Esophagus mucosa (tissue), 1 donor: ENCODE measurements at places on chromosomes 16 and 17. TPM values are rescaled to one million over a fixed set of nuclear protein-coding genes. Genes with fewer than 3 reads are reported as not detected.

Gene SOX15
- total RNA-seq: 74.0 TPM

Gene AURKB
- total RNA-seq: 22.0 TPM

Gene CMTM1
- 0.60 TPM for total RNA-seq

Gene RND2
- 0.16 TPM for total RNA-seq

Gene ABCA8
- 0.72 TPM for total RNA-seq

Gene ASIC2
- not detected for total RNA-seq

Gene RRAD
- 59.1 TPM for total RNA-seq

Gene TBC1D3B
- total RNA-seq: 7.2 TPM

Gene MPP3
- total RNA-seq: 2.8 TPM

Gene WSCD1
- total RNA-seq: 0.24 TPM

Gene ATAD5
- total RNA-seq: 3.8 TPM

Gene TEKT1
- total RNA-seq: not detected

Gene TP53TG3F
- not detected for total RNA-seq

- ATAC-seq: no peak
Observed at GRCh38 chr17:11486101-11486867, 112.0 kb upstream of the DNAH9 start.

DNA sequence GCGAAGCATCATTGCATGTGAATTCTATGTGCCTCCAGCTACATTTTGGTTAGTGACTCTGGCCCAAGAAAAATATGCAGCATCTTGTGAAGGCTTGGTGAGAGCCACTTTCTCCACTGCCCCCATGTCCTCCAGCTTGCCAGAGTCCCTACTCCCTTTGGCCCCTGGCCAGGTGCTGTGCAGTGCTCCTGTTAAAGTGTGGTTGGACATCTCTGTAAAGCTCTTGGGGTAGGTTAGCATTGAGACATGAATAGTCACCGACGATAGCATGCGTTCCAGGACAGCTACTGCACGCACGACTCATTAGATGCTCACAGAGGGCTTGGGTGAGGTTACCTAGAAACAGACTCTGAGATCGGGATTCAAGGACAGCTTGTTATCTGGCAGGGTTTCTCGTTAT is 48.6 kb downstream of the FOXL1 start:
- ATAC-seq: no peak

DNA sequence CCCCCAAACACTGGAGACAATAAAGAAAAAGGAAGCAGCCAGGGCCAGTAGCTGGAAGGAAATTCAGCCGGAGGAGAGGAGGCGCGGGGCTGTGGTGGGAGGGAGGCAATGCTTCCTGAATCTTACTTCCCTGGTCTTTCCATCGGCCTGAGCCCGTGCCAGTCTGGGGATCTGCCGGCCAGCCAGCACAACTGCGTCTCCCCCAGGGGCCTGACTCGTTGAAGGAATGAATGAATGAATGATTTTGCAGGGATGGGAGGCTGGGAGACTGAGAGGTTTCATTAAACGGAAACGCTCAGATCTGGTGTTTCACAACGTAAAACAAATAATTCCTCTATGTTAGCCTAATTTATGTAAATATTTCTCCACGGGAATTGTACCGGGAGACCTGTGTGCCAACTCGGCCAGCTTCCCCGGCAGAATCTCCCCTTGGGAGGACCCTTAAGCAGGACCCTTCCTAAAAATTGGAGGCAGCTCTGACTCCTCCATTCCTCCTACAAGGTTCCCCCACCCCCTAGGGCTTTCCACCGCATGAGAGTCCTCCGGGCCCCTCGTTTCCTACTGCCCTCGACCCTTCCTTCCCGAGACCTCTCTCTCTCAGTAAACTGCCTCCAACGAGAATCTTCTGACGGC is 1.3 kb upstream of the BAIAP2 start:
- ATAC-seq: no peak

- no peak for ATAC-seq
Observed at GRCh38 chr16:24477492-24477891, 61.9 kb upstream of the RBBP6 start.

DNA sequence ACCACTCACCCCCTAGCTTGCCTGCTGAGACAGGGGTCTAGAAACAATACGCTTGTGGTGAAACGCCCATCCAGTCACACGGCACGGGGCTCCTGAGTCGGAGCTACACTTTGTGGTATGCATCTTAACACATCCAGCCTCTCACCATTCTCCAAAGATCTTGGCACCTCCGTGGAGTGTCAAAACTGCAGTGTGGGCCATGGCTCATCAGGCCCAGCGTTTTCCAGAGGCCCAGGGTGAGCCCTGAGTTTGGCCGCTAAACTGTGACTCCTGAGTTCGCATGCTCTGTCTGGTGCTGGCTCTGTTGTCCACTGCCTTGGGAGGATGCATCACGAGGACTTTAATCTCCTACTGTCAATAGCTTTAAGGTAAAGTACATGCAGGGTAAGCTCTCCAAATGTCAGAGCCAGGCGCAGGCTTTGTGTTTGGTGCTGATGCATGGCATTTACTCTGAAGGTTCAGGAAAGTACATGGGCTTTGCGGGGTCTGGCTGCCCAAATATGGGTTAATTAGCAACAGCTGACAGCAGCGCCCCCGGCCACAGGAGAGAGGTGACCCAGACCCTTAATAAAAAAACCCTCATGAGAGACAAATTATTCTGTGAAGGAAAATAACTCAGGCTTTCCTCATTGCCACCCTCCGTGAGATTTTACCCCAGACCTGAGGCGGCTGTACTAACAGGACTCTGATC is 118.4 kb downstream of the CCDC182 start:
- ATAC-seq: no peak

- ATAC-seq: peak; percentile 38
Observed at GRCh38 chr17:33523577-33523981, 230.5 kb upstream of the ASIC2 start.

- no peak for ATAC-seq
Observed at GRCh38 chr17:51995797-51996403, 162.6 kb downstream of the CA10 start.

GRCh38 chr17:35915153-35915964 is 15.2 kb downstream of the RDM1 start:
- peak; percentile 14 for ATAC-seq

GRCh38 chr17:66493283-66494019 is 191.0 kb downstream of the PRKCA start:
- ATAC-seq: no peak

- no peak for ATAC-seq
Observed at GRCh38 chr17:57410169-57410568, 153.8 kb downstream of the MSI2 start.

DNA sequence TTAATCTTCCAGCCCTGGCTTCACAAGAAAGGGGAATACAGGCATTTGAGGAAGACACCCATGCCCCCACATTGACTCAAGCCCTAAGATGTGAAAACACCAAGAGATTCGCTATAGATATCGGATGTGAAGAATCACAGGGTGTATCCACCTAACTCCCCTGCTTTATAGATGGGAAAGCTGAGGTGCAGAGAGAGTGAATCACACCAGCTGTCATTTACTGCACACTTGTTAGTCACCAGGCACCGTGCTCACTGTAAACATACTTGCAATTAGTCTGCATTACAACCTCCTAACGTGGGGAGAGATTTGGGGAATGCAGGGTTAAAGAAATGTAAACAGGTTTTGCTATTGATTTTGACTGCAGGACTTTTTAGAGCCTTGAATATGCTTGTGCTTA is 325.5 kb downstream of the C16orf95 start:
- no peak for ATAC-seq

DNA sequence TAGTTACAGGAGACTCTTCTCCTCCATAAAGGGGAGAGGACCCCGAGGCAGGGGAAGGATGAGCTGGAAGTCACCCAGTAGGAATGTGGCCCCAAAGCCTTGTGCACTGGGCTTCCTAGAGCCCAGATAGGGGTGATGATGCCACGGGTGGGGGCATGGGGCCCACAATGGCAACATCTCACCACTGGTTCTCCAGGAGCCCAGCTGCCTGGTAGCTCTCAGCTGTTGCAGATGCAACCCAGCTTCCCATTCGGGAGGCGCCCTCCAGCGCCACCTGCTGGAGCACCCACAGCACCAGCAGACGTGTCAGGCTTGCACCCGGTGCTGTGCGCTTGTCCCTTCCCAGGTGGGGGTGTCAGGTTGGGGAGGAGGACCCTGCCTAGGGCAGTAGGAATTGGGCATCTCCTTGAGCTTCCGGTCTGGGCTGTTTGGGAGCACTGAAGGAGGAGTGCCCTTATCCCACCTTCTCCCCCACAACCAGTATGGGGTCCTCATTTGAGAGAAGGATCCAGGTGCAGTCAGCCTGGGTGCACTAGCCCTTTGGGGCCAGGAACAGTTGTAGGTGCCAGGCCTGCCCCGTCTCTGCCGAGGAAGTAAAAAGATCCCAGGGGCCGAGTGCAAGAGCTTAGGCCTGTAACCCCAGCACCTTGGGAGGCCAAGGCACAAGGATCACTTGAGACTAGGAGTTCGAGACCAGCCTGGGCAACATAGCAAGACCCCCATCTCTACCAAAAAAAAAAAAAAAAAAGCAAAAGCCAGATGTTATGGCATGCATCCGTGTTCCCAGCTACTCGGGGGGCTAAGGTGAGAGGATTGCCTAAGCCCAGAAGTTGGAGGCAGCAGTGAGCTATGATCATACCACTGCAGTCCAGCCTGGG is 14.4 kb downstream of the CDIPT start:
- peak; percentile 75 for ATAC-seq

DNA sequence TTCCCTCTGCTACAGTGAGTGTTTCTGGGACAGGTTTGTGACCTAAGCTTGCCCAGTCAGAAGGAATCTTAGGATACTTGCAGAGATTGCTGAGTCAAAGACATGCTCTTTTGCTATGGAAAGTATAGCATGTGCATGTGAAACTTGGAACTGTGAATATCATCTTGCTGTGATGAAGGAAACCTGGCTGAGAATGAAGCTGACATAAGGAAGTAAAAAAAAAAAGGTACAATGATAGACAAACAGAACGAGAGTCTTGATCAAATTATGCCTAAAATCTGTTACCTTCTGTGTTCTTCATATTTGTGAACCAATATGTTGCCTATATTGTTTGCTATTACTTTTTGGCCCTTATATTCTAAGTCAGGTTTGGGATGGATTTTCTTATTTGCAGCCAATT is 525.7 kb downstream of the NPIPA7 start:
- ATAC-seq: no peak

- ATAC-seq: no peak
Observed at GRCh38 chr17:75048249-75048878, 1.3 kb downstream of the KCTD2 start.

GRCh38 chr17:58121925-58122324 is 26.3 kb upstream of the OR4D1 start:
- no peak for ATAC-seq

GRCh38 chr16:85554889-85555718 is 58.0 kb upstream of the GSE1 start:
- no peak for ATAC-seq

- ATAC-seq: no peak
Observed at GRCh38 chr16:64996641-64997040, 125.2 kb downstream of the CDH11 start.

DNA sequence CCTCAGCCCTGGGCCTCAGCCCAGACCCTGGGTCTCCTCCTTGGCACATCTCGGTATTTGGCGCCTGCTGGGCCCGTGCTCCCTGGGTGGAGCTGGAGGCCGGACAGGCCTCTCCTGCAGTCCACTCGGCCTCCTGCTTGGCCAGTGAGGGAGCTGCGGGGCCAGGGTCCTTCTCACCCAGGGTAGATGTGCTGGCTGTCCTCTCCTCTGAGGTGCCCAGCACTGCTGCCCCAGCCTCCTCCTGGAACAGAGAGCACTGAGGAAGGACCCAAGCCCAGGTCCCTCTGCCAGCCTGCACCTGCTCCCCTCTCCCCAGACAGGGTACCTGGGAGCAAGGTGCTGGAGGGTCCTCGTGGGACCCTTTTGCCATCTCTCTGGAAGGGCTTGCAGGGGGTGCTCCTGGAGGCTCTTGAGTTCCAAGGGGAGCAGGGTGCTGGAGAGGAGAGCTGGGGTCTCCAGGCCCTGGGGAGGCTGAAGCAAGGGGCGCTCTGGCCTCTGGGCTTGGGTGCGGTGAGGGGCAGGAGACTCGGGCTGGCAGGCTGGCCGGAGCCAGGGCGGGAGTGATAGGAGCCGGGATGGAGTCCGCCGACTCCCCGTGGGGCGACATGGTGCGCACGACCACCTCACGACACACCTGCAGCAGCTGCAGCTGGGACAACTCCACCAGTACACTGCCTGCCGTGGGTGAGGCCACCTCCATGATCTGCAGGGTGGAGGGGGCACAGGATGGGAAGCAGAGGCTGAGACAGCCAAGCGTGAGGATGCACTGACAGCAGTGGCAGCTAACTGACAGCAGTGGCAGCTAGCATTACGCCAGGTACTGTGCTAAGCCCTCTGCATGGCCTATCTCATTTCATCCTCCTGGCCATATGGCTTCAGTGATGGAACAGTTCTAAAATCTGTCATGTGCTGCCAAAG is 17.8 kb downstream of the TSPOAP1 start:
- ATAC-seq: no peak

GRCh38 chr16:58933186-58933585 is 199.1 kb upstream of the GOT2 start:
- no peak for ATAC-seq

DNA sequence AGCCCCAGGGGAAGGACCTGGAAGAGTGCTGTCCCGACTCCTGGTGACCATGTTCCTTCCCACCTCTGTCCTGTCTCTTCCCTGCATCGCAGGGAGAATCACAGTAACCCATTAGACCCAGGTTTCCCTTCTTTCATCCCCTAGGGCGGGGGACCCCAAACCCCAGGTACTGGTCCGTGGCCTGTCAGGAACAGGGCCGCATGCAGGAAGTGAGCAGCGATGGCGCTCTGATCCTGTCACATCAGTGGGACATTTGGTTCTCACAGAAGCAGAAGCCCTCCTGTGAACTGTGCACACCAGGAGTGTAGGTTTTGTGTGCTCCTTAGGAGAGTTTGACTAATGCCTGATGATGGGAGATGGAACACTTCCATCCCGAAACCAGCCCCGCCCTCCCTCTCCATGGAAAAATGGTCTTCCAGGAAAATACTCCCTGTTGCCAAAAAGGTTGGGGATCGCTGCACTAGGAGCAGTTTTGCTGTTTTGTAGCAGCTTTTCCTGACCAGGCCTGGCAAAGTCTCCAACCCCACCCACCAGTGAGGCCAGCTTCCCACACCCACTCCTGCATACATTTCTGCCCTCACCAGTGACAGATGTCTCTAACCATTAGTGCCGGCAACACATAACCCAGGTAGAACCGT is 10.5 kb downstream of the MNT start:
- ATAC-seq: no peak

DNA sequence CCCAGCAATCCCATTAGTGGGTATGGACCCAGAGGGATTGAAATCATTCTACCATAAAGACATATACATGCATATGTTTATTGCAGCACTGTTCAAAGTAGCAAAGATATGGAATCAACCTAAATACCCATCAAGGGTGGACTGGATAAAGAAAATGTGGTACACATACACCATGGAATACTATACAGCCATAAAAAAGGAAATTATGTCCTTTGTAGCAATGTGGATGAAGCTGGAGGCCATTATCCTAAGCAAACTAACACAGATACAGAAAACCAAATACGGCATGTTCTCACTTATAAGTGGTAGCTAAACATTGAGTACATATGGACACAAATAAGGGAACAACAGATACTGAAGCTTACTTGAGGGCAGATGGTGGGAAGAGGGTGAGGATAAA is 2.4 kb downstream of the KRTAP2-3 start:
- no peak for ATAC-seq

GRCh38 chr16:11035096-11035495 is 90.7 kb downstream of the CLEC16A start:
- ATAC-seq: no peak
